ENCODE measurements at places on chromosomes 2 and 18. TPM values are rescaled to one million over a fixed set of nuclear protein-coding genes. Genes with fewer than 3 reads are reported as not detected.

The HS6ST1 gene
- 8.0 TPM for total RNA-seq

The NEU4 gene
- total RNA-seq, result not detected

The TANC1 gene
- 61.2 TPM for total RNA-seq

The MYOM1 gene
- 0.98 TPM for total RNA-seq
